KG1 (cell line): ENCODE measurements at places on chromosomes 16 and 17.

GRCh38 chr16:24041834-24042631, 206.2 kb downstream of the PRKCB start:
- DNase-seq = peak; percentile 46

GRCh38 chr17:2023692-2024571, 1.2 kb downstream of the RTN4RL1 start:
- no peak for DNase-seq

GRCh38 chr17:78406396-78406795, 27.9 kb downstream of the PGS1 start:
- DNase-seq = no peak

DNA sequence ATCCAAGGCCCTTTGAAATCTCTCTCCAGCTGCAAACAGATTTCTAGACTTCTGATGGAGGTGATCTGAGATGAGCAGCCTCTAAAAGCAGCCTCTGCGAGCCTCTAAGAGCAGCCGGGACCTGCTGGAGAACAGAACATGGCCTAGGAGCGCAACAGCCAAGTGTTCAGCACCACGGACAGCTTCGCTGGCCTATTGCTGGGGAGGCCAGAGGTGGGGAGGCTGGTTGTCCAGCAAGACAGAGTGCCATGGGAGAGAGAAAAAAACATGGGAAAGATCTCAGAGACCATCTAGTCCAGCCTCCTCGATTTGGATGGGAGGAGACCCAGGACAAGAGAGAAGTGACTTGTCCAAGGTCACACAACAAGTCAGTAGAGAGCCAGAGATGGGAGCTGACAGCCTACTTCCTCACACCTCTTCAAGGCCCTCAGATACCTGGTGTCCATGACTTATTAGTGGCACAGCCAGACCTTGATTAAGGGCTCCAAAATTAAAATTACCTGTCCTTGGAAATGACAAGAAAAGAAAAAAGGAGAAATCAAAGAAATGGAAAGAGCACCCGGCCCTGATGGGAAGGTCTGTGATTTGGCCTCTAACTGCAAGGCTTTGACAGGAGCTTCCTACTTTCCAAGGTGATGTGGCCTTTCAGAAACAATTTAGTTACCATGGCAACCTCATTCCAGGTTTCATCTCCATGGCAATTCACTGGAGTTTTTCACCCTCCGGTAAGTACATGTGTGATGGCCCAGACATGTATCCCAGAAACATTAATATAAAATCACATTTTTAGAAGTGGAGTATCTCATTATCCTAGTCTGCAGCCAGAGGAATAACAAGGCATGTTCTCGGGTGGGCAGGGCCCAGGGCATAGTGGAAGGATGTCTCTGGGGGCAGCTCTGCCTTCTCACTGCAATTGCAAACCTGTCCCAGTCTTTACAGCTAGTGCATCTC, 14.5 kb downstream of the RPRML start:
- no peak for DNase-seq

GRCh38 chr16:28505489-28506137, 1.0 kb downstream of the IL27 start:
- no peak for DNase-seq

GRCh38 chr17:13508896-13509295, 92.8 kb downstream of the HS3ST3A1 start:
- no peak for DNase-seq

GRCh38 chr16:85878875-85879274, 20.1 kb upstream of the IRF8 start:
- no peak for DNase-seq

DNA sequence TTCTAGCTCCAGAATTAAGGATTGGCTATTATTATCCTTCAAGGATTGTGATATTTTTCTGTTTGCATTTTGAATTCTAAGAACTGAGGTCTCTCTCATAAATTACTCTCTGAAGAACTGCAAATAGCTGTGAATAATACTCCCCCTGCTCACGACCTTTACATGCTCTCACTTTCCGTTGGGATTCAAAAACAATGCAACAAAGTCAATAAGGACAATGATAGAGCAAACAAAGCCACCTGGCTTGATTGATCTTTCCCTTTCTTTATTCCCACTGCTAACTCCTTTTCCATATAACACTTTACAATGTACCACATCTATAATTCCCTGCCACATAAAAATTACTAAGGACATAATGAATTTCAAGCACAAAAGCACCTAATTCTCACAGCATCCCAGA, 523.0 kb upstream of the CA10 start:
- no peak for DNase-seq

GRCh38 chr16:19167710-19168370, at the start of gene SYT17:
SYT17 (plus strand) TSS chr16:19168240; CDS start chr16:19168647, 407 bp downstream.
- peak; percentile 10 for DNase-seq

DNA sequence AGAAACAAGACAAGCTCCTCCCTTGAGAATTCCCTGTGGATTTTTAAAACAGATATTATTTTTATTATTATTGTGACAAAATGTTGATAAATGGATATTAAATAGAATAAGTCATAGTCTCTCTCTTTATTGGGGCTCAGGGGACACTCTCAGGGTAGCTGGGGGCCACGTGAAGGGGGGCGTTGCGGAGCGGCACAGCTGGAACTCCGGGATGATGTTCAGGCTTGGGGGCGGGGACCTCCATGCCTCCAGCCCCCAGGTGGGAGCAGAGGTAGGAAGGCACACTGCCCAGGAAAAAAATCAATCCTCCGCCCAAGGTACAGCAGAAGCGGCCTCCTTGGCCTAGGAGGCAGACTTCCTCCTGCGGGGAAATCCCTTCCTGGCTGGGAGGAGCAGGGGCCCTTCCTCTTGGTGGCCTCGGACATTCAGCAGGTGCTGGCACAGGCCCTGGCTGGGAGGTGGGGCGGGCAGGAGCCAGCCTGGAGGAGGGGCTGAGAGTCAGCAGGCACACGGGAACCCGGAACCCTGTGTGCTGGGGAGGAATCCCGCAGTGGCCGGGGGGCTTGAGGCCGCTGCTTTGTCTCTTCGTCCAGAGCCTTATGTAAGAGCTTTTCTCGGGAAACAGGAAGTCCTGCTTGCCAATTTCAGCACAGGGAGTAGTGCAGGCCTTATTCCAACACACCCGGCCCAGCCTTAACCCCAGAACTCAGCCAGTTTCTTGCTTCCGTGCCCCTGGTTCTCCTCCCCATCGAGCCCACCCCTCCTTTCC, 591 bp upstream of the TNFSF13 start:
- DNase-seq = no peak

DNA sequence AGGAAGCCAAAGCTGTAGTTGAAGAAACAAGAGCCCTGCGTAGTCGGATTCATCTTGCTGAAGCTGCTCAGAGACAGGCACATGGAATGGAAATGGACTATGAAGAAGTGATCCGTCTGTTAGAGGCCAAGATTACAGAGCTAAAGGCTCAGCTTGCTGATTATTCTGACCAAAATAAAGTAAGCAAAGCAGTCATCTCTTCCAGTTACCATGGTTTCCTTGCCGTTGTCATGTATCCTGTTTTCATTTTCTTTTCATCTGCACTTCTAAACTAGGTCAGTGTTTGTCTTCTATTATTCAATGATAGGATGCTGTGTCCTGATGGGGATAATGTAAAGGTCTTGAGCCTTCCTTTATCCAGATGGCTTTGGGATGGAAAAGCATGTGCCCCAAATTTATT, 104.3 kb downstream of the STXBP4 start:
- DNase-seq = no peak
